ENCODE measurements at places on chromosomes 12 and 14.

DNA sequence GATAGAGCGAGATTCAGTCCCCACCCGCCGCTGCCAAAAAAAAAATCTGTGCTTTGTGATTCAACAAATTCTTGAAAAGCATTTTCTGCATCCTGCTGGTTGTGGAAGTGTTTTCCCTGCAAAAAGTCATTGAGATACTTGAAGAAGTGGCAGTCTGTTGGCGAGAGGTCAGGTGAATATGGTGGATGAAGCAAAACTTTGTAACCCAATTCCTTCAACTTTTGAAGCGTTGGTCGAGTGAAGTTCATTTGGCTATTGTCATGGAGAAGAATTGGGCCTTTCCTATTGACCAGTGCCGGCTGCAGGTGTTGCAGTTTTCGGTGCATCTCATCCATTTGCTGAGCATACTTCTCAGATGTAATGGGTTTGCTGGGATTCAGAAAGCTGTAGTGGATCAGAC is 20.9 kb downstream of the SRGAP1 start:
- no peak for DNase-seq

- no peak for DNase-seq
Measured at GRCh38 chr12:113867258-113867657, 98.9 kb downstream of the RBM19 start.

DNA sequence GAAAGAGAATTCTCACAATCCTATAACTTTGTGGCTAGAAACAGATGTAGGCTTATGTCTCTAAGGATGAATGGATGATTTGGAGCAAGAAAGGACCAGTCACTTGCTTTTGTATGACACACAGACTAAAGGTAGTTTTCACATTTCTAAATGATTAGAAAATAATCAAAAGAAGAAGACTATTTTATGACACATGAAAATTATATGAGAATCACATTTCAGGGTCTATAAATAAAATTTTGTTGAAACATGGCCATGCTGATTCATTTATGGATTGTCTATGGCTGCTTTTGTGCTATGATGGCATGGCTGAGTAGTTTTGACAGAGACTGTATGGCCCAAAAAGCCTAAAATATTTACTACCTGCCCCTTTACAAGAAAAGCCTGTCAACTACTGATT is 49.4 kb upstream of the FRMD6 start:
- DNase-seq: no peak

DNA sequence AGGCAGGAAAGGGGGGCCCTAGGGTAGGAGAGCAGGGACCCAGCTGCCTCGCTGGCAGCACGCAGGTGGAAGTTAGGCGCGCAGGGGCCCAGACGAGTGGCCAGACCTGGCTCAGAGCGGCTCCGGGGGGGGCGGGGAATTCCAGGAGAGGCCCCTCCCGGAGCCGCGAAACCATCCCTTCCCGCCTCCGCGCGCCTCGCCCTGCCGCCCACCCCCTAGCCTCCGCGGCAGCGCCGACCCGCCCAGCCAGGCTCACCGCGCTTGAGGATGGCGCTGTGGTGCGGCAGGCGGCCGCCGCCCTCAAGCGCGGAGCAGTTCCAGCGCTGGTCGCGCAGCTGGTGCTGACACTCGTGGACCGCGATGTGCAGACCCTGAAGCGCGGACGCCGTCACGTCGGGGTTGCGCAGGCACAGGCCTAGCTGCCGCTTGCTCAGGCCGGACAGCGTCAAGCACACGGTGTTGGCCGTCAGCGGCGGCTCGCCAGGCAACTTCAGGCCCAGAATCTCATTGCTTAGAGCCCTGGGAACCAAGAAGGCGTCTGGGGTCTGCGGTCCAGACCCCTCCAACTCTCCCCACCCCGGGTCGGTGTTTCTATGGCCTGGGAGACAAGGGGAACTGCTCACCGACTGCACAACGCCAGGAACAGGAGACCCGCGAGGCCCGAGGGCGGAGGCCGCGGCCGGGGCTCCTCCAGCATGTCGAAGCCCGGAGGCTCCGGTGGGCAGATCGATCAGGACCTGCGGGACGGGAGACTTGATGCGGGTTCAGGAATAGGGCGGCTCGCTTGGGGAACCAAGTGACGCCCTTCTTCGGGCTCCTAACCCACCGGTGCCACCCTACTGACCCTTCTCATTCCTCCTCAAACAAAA is 1.5 kb downstream of the WNT10B start:
- DNase-seq: no peak

DNA sequence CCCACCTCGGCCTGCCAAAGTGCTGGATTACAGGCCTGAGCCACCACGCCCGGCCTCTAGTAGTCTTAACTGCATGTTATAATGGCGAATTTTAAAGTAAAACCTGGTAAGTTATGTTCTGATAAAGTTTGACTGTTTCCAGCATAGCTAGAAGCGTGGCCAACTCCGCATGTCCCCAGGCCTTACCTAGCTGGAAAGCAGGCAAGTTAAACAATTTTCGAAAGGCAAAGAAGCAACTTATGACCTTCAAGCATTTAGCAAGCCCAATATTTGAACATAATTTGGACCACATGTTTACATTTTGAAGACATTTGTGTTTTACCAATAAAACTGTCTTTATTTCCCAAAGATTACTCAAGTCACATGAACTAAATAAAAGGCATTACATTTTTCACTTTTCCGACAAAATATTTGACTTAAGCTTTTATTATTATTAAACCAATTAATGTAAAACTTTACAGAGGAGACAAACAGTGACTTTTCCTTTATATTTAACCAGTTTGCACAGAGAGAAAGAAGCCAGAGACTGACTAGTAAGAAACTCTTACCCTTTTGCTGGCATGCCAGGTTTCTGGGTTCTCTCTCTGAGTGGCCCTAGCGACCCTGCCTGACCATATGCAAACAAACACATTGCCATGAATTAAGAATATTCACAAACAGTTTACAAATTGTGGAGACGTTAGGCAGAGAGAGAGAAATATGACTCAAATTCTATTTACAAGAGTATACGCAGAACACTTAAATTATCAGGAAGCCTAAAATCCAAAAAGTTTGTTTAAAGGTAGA is 106.3 kb downstream of the RIN3 start:
- no peak for DNase-seq

GRCh38 chr12:118398940-118399339 is 22.6 kb downstream of the SUDS3 start:
- no peak for DNase-seq

DNA sequence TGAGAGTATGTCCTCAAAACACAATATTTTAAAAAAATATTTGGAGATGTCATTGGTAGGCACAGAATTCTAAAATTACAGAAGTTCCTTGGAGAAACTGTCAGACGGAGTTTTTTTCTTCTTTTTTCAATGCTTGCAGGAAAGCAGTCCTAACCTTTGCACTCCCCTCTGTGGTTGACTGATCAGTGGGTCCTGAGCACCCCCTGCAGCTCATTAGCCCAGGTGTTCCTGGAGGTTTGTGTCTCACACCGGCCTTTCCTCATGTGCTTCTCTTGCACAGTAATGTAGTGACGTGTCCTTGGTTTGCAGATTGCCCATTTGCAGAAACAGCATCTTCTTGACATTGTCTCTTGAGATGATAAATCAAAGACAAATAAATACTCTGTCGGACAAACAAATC is 513.0 kb downstream of the TMEM121 start:
- no peak for DNase-seq

DNA sequence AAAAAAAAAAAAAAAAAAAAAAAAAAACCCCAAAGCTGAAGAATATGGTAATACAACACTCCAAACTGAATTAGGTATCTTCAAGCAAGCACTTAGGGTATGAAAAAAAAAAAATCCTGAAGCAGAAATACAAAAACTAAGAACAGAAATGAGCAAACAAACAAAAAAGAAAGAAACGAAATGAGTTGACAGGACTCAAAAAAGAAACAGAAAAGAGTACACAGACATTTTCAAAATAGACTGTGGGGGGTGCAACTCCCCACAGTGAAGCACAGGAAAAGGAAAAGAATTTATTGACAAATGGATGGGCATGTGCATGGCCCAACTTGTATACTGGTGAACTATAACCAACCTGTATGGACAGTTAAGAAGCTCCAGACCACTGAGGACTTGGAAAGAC is 24.6 kb downstream of the RPS6KA5 start:
- no peak for DNase-seq

DNA sequence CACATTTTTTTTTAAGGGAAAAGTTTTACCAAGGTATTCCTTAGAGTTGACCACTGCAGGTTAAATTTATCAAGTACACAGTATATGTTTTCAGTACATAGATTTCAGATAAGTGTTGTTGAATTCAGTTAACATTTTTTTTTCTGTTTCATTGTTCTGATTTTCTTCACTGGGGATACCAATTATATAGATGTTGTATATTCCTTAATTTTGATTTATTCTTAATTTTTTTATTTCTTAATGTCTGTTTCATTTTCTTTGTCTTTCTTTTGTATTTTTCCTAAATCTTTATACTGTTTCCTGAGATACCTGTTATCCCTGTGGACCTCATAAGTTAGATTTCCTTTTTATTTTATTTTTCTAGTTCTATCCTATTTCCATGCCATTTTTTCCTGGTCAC is 234.8 kb downstream of the TTC6 start:
- DNase-seq: no peak

- DNase-seq: no peak
Measured at GRCh38 chr12:42396473-42397259, 70.7 kb downstream of the PPHLN1 start.

DNA sequence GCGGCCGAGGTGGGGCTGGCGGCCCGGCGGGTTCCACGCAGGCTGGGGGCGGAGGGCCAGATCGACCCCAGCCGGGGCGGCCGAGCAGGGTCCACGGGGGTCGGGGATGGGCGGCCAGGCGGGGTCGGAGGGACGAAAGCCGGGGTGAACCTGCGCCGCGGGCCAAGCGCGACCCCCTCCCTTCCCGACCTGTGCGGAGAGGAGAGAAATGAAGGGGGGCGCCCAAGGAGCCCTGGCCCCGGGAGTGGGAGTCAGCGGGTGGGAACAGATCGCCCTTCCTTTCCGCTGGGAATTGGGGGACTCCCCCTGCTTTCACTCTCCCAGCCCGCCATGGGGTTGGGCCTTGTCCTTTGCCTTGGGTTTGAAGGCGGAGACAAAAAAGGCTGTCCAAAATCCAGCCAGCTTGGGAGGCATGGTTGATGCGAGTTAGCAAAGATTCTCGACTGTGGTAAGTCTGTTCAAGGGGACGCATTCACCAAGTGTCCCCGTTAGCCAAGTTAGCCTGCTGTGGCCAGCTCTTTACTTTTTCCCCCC is 559 bp upstream of the CKAP4 start:
- DNase-seq: no peak

DNA sequence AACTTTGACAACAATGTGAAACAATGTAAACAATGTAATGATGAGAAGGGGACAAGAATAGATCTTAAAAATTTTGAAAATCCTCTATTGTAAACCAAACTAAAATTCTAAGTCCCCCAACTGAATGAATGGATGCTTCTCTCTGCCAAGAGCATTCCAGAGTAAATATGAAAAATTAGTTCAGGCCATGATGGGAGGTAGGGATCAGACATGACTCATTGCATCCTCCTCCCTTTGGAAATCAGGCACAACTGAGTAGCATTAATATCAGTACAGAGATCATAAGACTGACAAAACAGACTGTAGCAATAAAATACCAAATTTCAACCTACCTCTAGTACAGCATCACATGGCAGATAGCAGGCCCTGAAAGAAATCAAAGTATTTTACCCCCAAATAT is 559.9 kb downstream of the C12orf50 start:
- DNase-seq: no peak

DNA sequence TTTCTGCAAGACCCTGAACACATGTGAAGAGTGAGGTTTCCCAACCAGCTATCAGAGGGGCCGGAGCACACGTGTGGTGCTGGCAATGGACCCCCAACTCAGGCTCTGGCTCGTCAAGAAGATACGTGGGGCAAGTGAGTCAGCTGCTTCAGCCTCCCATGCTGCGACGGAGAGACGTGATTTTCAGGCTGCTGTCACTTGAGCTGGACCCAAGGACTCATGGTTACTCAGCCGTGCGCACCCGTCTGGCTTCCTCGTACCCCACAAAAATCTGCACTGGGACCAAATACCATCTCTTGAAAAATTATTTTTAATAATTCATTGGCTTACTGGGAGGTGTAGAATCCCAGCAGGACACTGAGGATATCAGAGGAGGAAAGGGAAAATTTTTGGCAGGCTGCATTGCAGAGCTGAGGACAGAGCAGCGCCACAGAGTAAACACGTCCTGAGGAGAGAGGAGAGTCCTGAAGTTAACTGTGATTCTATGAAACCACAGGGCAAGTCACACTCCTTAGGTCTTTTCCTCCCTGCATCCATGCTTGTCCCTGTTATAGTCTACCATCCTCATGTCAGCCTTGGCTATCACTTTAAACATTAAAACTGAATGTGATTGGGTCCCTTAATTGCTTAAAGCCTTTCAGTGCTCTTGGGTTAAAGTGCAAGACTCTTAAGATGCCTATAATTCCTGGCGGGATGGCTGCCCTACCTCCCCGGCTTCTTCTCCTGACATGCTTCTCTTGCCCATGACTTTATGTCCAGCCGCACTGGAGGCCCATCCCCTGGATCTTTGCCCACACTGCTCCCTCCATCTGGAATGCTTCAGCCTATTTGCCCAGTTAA is 95.3 kb upstream of the SLC35F4 start:
- no peak for DNase-seq

- no peak for DNase-seq
Measured at GRCh38 chr12:45468751-45469615, 253.1 kb downstream of the ANO6 start.

GRCh38 chr12:53804429-53804828 is 52.6 kb upstream of the CISTR start:
- no peak for DNase-seq

GRCh38 chr14:49506650-49507049 is 79.5 kb downstream of the RPS29 start:
- DNase-seq: no peak

DNA sequence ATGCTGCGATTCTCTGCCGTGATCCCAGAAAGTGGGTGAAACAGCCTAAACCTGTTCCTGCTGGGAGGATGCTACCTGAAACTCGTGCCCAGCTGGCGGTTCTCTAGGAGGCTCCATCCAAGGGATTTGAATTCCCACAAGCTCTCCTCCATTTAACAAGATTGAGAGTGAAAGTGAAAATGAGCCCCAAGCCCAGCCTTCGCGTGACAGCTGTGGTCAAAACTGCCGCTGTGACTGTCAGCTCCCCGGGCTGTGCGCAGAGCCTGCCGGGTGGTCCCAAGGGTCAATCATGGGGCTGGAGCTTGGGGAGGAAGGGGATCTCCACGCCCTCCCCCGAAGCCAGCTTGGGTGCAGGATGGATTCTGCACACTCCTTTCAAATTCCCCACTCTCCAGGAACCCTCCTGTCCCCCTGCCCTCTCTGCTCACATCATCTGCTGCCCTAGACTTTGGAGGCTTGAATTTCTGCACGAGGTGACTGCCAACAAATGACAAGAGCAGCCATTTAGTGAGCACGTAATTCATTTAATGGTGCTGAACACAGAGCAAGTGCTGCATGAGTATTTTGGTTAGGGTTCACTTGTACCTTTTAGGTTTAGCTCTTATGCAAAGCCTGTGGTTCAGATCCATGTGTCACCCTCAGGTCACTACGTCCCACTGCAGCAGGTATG is 5.3 kb downstream of the ASB2 start:
- no peak for DNase-seq

- DNase-seq: no peak
Measured at GRCh38 chr12:89661706-89662330, 46.8 kb downstream of the ATP2B1 start.

GRCh38 chr14:67395876-67396189 is 16.1 kb downstream of the PLEK2 start:
- no peak for DNase-seq
